ENCODE measurements at places on chromosomes 11 and 22.

GRCh38 chr11:112042161-112042960, 17.2 kb downstream of the DLAT start:
- no peak for DNase-seq

GRCh38 chr11:102256251-102256650, 61.0 kb upstream of the BIRC3 start:
- DNase-seq = no peak

GRCh38 chr22:33832558-33833151, 87.6 kb downstream of the LARGE1 start:
- DNase-seq = peak; percentile 32

- DNase-seq = no peak
Observed at GRCh38 chr11:133382131-133382812, 150.0 kb downstream of the OPCML start.

DNA sequence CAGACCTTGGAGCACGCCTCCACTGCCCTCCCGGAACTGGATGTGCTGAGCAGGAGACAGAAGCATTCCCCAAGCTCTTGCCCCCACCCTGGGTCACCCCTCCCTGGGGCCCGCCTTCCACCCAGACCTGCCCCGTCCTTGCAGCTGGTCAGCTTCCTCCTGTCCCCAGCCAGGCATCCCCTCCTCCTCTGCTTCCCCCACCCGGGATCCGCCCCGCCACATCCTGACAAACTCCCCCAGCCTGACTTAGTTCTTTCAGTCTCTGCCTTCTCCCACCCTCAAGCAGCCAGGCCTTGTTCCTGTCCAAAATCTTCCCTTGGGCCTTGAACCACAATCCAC, 1.1 kb upstream of the PLXNB2 start:
- DNase-seq = no peak

Measured in LNCaP clone FGC (cell line).